H9 (cell line): ENCODE measurements at places on chromosomes 2 and 18. TPM values are rescaled to one million over a fixed set of nuclear protein-coding genes. Genes with fewer than 3 reads are reported as not detected.

The DSG2 gene
- 104 and 107 TPM in 2 replicates for total RNA-seq

The CTLA4 gene
- total RNA-seq: not detected in 2 replicates

The PIGN gene
- 30.9 and 32.4 TPM in 2 replicates for total RNA-seq

The TMEM247 gene
- not detected in 2 replicates for total RNA-seq

The BOLL gene
- not detected in 2 replicates for total RNA-seq

The TMEM17 gene
- total RNA-seq: 1.3 and 1.5 TPM in 2 replicates

The TRABD2A gene
- 1.4 and 1.7 TPM in 2 replicates for total RNA-seq

The SLC5A7 gene
- total RNA-seq: 0.11 TPM in 1 of 2 replicates, not detected in the other

The UPP2 gene
- total RNA-seq: not detected in 2 replicates

The NMUR1 gene
- 0.13 and 0.20 TPM in 2 replicates for total RNA-seq

The SRD5A2 gene
- not detected in 2 replicates for total RNA-seq

The GALR1 gene
- total RNA-seq: 0.02 and 0.07 TPM in 2 replicates

DNA sequence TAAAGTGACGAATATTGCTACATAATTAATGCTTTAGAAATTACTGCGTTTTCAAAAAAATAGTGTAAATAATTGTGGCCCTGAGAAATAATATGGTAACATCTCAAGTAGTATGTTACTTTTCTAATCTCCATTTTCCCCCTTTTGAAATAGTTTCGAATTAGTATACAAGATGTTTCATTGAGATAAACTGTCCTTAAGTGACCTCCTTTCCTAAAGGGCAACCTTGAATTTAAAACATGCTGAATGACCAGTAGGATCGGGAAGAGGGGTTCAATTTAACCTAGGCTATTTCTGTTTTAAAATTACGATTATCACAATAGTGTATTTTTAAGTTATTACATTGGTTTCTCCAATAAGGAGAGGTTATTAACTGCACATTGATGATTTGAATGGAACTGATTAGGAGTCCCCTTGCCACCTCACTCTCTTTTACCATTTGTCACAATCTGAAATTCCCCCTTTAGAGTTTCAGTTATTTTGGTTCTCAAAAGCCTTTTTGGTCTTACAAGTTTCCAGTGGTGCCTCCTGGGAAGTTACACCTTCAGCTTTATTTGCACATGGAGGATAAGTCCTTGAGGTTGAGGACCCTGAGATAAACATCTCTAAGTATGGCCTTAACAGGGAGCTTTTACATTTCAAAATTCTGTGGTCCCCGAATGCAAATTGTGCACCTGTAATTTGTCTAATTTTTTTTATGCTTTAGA is 2.3 kb downstream of the ACTR3 start:
- no peak for DNase-seq

GRCh38 chr18:55877321-55877720 is 289.3 kb upstream of the TCF4 start:
- no peak for DNase-seq

DNA sequence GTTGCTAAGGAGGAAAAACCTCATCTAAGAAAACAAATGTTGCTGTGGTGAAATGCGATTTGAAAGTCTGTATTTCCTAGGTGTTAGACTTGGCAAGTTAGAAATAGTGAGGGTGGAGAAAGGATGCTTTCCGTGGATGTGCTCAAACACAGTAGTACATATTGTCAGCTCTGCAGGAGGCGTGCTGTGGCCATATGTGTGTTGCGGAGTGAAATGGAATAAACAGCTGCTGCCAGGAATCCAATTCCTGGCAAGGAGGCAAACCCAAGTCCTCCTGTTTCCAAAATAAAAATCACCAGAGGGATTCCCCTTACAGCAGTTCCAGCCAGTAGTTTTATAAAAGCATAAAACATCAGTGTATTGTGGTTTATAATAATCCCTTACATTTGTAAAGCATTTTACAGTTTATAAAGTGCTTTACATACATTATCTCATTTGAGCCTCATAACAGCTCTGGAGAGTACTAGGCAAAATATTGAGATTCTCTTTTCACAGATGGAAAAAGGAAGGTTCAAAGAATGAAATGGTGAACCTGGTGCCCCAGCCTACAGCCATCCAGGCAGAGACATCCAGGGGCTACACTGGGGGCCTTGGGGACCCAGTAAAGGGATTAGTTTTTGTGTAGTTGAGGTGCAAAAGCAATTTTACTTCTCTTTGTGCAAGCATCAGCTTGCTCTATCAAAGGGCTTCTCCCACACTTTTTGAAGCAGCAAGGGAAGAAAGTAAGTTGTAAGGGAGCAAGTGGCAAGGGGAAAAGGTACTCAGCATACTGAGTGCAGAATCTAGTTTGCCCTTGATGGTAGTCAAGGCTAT is 206.0 kb downstream of the AGPS start:
- no peak for DNase-seq

GRCh38 chr2:20490300-20491181 is 43.7 kb downstream of the RHOB start:
- DNase-seq: no peak

DNA sequence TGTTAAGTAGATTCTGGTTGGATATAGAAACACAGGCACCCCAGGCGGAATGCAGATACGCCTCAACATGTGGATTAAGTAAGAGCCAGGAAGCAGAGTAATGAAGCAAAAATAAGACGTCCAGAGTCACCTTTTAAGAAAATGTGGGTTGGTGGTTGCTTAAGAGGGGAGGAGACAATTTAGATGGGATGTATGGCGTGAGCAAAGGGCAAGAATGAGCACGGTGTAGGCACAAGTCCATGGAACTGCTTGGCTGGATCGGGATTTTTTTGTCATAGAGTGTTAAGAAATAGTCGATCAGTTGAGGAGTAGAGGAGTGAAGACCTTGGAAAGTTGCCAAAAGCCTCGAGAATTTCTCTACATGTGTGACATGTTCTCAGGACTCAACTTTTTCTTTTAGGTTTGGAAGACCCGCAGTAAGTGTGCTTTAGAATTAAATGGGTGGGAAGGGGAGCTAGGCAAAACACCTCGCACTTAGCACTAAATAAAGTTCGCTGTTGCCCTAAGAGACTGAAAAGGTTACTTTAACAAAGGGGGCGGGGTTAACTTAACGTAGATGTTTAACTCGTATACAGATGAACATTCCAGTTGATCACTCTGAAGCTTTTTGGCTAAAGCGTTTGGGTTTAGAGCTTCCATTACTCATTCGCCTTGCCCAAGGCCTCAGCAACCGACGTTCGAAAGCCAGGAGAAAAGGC is 716 bp upstream of the SLC39A10 start:
- DNase-seq: no peak

GRCh38 chr2:102664471-102664909 is 45.1 kb downstream of the SLC9A2 start:
- DNase-seq: no peak

GRCh38 chr2:25341011-25341727 is 556 bp downstream of the DNMT3A start:
- DNase-seq: no peak

DNA sequence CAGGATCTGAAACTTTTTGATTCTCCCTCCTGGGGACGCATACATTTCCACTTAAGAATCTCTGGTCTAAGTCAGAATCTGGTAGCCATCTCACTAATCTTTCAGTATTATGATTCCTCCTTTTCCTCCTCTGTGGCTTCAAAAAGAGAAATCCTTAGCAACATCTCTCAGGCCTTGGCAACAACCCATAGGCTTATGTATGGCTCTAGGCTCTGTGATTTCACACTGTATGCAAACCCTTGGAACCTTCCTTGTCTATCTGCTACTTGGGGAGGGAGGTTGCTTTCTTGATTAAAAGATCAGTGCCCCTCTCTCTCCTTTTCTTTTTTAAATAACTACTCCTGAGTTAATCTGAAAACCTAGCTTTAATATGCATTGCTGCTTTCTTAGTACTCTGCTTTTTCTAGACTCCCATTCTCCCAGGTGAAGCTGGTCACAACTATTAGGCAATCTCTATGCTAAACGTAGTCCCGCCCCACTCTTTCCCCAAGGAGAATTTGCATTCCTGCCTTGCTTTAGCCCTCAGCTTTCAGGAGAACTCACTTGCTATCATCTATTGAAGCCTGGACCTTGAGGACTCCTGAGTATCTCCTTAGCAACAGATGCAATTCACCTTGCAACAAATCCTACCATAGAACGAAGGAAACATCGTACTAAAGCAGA is 72.2 kb upstream of the L3MBTL4 start:
- DNase-seq: peak; percentile 43

GRCh38 chr2:197315371-197315770 is 4.8 kb upstream of the ANKRD44 start:
- no peak for DNase-seq

- DNase-seq: no peak
These were observed 24.7 kb downstream of the IL1B start for GRCh38 chr2:112811841-112812306.

- no peak for DNase-seq
These were observed 197.7 kb upstream of the STON1 start for GRCh38 chr2:48332286-48332685.

GRCh38 chr2:42101206-42102023 is 53.6 kb downstream of the PKDCC start:
- peak; percentile 65 for DNase-seq

DNA sequence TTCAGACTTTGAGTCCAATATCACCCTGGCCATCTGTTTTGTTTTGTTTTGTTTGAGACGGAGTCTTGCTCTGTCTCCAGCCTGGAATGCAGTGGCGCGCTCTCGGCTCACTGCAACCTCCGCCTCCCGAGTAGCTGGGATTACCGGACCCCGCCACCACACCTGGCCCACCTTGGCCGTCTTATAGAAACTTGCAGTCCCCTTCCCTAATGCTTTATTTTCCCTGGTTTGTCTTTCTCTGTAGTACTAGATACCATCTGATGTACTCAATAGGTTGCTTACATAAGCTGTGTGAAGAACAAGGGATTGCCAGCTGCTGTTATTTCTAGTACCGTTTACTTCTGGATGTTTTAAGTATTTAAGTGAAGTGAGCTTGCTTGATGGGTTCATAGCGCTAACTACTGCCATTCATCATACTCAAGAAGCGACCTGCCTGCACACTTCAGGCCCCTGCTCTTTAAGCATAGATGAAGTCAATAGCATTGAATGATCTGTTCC is 1.2 kb downstream of the RPL31 start:
- DNase-seq: no peak

DNA sequence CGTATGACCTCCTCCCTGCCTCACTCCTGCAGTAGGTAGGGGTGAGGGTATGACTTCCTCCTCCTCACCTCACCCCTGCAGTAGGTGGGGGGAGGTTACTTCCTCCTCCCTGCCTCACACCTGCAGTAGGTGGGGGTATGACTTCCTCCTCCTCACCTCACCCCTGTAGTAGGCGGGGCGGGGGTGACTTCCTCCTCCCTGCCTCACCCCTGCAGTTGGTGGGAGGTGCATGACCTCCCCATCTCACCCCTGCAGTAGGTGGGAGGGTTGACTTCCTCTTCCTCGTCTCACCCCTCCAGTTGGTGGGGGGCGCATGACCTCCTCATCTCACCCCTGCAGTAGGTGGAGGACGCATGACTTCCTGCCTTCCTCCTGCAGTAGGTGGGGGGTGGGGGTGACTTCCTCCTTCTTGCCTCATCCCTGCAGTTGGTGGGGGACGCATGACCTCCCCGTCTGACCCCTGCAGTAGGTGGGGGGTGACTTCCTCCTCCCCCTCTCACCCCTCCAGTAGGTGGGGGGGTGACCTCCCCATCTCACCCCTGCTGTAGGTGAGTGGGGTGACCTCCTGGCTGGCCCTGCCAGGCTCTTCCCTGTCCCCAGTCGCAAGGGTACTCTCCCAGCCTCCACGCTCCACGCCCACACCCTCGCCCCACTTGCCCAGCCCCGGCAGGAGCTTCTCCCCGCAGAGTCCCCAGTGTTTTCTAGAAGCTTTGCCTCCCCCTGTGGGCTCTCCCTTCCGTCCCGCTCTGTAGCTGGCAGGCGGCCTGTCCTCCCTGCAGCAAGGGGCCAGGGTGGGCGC is 39.3 kb downstream of the TSHZ1 start:
- DNase-seq: no peak

DNA sequence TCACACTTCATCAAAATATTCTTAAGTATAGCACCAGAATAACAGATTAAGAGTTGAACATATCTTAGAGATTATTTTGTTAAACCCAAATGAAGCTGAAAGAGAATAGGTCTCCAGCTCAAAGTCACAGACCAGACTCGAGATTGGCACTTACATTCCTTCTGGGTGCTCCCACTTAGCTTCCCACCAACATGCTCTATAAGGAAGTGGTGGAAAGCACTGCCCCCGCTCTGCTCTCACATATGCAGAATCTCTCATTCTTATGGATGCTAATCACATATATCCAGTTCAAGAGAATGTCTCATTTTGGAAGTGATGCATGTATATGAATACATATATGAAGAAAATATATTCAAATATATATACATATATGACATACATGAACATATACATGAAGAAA is 71.5 kb upstream of the CD226 start:
- DNase-seq: no peak

DNA sequence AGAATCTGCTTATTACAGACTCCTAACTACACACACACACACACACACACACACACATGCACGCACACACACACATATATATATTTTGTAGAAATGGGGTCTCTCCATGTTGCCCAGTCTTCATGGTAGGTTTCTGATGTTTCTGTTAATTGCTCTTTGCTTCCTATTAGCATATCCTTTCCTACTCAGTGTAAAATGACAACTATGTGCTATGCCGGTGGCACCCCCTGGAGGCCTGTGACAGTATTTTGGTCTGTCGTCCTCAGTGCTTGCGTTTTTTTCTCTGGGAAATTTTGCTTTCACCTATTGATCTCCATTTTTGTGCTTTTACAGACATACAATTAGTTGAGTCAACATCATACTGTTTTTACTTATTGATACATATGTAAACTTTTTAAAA is 322.1 kb downstream of the LRRTM1 start:
- DNase-seq: peak; percentile 71

DNA sequence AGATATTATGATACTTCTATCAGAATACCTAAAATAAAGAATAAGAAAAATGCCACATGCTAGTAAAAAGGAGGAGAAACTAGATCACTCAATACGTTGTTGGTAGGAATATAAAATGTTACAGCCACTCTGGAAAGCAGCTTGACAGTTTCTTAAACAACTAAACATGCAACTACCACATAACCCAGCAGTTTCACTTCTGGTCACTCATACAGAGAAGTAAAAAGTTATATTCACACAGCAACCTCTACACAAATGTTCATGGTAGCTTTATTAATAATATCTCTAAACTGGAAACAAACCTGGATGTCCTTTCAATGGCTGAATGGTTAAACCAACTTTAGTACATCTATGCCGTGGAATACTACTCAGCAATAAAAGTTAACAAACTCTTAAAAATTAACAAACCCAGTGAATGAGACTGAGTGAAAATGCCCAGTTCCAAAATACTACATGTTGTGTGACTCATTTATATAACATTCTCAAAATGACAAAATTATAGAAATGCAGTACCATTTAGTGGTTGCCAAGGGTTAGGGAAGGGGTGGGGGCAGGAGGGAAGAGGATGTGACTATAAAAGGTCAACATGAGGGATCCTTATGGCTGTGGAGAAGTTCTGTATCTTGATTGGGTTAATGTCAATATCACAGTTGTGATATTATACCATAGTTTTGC is 124.1 kb downstream of the MMADHC start:
- no peak for DNase-seq

DNA sequence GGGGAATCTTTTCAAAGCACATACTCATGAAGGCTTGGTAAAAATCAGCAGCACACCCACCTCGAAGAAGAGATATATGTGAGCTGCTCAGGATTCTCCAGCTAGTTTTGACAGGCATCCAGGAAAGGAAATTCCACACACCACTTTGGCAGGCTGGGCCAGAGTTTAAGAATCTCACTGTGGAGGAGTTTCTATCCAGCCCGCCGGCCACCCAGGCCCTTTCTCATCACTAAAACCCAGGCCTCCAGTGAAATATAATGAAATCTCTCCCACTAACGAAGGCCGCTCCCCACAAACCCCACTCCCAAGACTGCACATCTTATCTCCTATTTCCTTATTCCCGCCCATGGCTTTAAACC is 202.0 kb downstream of the GLI2 start:
- no peak for DNase-seq
